ENCODE measurements at places on chromosomes 13 and 19.

GRCh38 chr13:114258589-114258988 is 22.8 kb upstream of the UPF3A start:
- no peak for DNase-seq

GRCh38 chr13:49499889-49500660 is 4.3 kb downstream of the PHF11 start:
- DNase-seq, result no peak

DNA sequence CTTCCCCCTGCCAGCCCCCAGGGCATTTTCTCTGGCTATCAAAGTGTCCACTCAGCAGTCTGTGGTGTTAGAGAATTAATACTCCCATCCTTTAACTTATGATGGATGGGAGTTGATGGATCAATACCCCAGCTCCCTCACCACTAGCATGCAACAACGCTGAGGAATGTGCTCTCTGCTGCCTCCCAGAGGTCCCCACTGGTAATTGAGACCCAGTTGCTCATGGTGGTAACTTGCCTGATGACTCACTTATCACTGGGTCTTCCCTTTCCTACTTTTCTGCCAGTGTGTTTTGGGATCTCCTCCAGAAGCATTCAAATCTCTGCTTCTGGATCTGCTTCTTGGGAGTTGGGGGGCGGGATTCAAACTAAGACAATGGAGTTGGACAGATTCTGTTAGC is 20.3 kb upstream of the CACNA1A start:
- peak; percentile 39 for DNase-seq

DNA sequence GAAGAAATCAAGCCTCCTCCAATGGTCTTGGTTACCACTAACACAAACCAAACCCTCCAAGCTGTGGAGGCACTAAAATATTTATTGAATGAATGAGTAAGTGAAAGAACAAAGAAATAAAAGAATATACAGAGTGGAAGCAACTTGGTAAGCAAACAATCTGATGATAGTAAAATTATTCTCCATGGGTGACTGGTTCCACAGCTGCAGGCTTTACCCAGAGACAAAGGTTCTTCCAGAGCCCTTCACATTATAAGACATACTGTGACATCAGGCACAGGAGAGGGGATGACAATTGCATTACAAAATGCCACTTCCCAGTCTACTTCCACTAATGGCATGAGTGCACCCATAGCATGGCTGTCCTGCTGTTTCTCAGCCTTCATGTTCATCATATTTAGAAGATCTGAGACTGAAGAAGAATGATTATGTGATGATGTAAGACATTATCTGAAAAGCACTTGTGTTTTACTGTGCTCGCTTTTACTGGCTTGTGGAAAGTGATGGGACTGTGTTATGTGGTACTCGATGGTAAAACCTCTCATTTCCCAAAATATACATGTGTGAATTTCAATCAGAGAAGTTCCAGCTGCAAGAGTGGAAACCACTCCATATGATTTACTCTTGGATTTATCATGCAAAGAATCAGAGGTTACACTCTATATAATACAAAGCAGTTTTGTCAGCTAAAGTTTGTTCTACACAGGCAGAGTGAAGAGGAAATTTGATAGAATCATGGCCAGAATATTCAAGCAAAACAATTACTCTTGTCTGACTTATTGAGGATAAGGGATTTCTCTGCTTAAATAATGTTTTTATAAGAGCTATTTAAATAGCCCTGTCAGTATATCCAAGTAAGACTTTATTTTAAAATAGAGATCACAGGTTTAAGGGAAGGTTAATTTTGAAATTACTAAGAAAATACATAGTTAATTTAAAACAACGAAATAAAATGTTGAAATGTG is 220.2 kb upstream of the NBEA start:
- no peak for DNase-seq

- DNase-seq, result no peak
Observed at GRCh38 chr13:20664351-20664750, 39.1 kb upstream of the IL17D start.

DNA sequence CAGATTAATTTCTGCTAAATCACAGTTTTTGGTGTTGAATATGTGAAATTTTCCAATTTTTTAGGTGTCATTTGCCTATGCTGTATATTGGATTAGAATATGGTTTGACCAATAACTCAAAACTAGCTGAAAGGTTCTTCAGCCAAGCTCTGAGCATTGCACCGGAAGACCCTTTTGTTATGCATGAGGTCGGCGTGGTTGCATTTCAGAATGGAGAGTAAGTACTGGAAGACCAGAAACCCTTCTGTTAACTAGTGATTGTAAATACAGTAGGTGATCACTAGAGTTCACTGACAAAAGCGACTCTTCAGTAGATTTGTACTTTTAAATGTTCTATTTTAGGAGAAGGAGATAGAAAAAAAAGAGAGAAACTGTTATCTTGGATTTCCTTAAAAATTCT is 22.3 kb downstream of the CDC16 start:
- no peak for DNase-seq

DNA sequence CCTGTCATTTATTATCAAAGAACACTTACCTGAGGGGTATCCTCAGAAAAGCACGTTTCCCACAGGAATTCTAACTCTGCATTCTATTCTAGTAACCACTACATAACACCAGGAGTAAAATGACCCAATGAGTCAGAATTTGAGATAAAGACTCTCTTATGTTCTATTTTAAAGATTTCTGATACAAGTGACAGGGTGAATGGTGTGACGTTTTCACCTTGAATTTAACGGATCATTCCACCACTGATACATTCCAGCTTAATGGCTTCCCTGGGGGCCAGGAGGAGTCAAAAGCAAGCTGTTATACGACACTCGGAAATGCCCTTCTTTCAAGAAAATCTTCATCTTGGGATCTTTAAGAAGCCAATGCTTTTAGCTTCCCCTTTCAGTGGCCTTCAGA is 55.2 kb downstream of the SLC7A1 start:
- no peak for DNase-seq

DNA sequence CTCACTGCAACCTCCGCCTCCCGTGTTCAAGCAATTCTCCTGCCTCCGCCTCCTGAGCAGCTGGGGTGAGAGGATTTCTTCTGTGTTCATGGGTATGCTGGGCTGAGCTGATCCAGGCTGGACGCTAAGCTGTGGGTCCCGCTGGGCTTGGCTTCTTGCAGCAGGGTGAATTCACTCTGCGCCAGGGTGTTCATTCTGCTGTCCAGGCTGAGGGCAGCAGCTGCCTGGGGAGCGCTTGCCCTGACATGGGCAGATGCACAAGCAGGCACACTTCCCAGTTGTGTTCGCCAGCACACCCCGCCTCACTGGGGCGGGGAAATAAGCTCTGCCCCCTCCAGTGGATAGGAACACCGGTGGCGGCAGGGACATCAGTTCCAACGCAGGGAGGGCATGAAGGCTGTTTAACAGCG is 7.3 kb upstream of the INAFM1 start:
- no peak for DNase-seq

DNA sequence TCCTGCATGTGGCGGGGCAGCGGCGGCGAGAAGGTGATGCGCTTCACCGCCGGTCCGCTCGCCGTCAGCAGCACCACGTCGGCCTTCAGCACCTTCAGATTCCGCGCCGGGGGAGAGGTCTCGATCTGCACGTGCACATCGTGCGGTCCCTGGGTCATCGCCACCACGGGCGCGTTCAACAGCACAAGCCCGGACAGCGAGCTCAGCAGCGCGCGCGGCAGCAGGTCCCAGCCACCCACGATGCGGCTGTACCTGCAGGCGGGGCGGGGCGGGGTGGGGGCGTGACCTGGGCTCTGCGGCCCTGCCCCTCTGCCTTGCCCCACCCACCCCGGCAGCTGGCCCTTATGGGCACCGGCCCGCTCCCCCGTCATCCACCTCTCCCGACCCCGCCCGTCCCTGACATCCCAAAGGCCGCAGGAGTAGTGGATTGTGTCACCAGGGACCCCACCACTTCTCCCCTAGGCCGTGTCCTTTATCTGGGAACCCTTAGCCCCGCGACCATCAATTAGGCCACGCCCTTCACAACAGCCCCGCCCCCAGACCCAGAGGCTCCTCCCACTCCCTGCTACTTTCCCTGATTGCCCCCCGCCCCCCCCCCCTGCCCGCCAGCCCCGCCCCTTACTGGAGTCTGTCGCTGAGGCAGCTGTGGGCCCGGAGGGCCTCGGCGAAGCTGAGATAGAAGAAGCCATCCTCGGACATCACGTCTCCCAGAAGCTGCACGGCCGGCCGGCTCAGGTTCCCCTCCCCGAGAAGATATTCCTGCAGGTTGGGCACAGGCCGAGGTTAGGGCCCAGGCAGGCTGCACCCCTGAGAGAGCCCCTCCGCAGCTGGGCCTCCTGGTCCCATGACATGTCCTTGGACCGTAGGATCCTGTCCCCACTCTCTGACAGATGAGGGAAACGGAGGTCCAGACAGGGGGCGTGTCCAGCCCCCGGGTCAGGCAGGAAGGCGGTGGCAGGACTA is 6.1 kb downstream of the IL4I1 start:
- DNase-seq, result peak; percentile 70

DNA sequence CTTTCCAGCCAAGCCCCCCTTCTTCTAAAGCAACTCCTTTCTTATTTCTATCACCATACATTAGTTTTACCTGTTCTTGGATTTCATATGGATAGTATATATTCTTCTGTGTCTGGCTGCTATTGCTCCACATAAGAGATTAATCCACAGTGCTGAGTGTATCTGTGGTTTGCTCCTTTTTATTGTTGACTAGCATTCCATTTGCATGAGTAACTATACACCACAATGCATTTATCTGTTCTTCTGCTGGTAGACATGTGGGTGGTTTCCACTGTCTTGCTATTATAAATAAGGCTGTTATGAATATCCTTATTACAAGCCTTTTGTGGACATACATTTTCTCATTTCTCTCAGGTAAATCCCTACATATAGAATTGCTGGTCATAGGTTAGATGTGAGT is 138.2 kb downstream of the SLC7A1 start:
- DNase-seq, result no peak

DNA sequence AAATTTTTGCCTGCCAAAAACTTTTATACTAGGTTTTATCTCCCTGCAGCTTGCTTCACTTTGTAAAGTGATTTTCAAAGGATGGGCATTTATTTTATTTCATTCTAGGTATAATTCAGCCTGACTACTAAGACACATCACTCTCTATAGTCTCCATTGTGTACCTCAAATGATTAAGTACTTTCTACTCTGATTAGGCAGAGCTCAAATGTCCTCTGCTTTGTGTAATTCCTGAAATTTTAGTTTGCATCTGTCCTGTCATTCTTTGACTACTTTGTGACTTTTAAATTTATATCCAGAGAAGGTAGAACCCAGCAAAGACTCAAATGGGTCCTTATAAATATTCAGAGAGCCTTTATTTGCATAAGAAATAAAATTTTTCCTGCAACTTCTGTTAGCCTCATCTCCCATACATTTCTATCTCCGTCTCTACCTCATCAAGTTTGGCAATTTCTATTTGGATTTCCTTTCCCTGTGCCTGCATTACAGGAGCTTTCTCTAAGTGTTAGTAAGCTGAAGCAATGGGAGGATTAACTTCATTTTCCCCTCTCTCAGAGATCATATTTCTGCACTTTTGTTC is 1038.0 kb upstream of the ATXN8OS start:
- DNase-seq, result no peak

- no peak for DNase-seq
Observed at GRCh38 chr13:78299832-78300623, 303.3 kb downstream of the POU4F1 start.

DNA sequence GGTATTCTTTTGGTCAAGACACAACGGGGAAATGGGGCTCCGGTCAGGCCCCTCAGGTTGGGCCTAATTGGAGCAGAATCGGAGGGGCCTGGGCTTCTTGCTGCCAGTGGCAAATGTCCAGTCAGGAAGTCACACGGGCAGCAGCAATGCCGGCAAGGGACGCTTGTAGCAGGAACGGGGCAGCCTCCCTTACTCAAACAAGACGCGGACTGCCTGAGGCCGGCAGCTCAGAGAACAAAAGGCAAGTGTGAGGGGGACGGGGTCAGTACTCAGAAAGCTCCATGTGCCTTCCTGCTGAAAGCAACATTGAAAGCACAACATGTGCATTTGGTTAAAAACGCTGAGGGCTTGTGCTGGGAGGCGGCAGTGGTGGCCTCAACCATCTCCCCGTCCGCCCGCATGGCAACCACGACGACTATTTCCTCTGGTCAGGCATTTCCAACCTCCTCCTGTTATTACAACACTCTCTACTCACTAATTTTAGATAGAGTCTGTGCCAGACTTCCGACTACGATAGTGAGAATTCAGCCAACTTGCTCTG is 20.5 kb upstream of the RASA3 start:
- no peak for DNase-seq

DNA sequence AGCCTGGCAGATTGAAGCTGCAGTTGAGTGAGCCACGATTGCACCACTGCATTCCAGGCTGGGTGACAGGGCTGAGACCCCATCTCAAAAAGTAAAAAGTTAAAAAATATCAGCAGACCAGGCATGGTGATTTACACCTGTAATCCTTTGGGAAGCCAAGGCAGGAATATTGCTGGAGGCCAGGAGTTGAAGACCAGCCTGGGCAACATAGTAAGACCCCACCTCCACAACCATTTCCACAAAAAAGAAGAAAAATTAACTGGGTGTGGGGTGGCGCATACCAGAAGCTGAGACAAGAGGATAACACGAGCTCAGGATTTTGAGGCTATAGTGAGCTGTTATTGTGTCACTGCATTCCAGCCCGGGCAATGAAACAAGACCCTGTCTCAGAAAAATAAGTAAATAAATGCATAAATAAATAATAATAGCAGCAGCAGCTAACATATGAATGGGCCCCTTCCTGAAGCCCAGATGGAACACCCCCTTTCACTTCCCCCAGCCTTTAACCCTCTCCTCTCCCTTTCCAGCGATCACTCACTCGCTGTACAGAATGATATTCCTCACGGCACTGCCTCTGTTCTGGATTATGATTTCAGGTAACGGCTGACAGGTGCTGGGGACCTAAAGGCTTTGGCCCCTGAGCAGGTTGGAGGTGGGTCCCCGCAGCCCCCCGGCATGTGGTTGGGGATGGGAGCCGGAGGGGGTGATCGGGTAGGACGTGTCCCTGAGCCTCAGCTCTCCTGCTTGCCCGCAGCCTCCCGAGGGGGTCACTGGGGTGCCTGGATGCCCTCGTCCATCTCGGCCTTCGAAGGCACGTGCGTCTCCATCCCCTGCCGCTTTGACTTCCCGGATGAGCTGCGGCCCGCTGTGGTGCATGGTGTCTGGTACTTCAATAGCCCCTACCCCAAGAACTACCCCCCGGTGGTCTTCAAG is 3.2 kb downstream of the MAG start:
- no peak for DNase-seq

All from activated CD4-positive, alpha-beta T cell treated with anti-CD3 and anti-CD28 coated beads, Interleukin-2, amount 50 U/mL, for 48 hours (primary cell).